ENCODE measurements at places on chromosomes 6 and 20. TPM values are rescaled to one million over a fixed set of nuclear protein-coding genes. Genes with fewer than 3 reads are reported as not detected.

Gene WFDC11
- total RNA-seq = not detected

DNA sequence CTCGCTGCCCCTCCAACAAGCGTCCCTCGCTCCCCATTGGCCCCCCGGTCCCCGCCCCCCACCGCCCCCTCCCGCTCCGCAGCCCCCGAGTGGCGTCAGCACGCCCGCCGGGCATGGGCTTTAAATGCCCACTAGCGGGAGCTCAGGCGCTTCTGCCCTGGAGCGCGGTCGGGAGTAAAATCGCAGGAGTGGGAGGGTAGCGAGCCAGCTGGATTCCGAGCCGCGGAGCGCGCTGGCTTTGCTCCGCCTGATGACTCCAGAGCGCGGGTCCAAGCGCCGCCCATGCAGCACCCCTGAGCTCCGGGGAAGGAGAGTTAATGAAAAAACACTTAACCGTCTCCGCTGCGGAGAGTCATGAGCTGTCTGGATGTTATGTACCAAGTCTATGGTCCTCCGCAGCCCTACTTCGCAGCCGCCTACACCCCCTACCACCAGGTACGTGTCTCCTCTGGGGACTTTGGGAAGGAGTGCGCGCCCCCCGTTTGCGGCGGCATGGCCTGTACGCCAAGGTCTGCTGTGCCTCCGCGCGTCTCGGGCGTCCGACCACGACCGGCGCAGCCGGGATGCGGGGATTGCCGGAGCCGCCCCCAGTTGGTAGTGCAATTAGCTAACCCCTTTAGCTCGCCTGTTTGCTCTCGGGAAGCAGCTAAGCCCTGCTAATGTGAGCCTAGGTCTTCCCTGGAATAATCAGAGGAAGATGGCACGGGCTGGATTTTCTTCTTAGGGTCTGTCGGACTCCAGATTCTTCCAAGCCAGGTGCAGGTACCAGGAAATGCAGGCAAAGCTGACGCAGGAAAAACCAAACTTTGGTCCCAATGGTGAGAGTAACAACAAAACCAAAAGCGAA is at the start of gene VGLL2:
VGLL2 (plus strand) TSS at position 149 of the 847 bp plus-strand sequence; CDS start at position 355, 206 bp downstream.
- DNase-seq = no peak

- no peak for DNase-seq
Measured at GRCh38 chr20:3577366-3577765, 85.8 kb downstream of the GFRA4 start.

Gene ISM1
- 1.0 TPM for total RNA-seq

- no peak for DNase-seq
Measured at GRCh38 chr20:38157635-38158495, 7.2 kb downstream of the TGM2 start.

DNA sequence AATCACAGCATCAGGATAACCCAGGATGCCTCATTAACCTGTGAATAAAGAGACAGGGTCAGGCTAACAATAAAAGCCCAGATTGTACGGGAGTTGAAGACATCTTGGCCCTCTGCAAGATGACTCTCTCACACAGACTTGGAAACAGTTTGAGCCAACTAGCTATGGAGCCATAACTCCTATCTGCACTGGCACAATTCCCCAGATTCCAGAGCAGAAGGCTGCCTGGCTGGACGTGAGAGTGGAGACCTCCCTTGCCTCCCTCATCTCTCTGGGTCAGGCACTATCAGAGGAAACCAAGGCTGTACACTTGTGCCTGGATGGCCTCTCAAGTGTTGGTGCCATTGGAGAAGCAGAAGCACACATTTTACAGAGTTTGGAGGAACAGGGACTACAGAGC is 312.6 kb downstream of the THBS2 start:
- DNase-seq = no peak

GRCh38 chr6:96610019-96610418 is 47.1 kb downstream of the FHL5 start:
- DNase-seq = no peak

DNA sequence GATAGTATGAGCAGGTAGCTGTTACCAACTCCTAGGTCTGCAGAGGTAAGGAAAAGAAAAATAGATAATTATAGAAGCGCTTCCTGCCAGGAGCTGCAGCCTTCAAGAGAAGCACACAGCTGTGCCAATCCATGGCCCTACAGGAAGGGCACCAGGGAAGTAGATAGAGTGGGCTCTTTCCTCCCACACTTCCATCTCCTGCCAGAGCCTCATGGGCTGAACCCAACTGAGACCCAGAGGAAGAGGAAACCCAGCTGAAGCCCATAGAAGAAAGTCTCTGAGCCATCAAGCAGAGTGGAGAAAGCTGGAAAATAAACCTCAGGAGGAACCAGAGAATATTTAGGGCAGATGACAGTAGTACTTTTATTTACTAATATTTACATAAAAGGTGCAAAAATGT is 146.7 kb upstream of the ATXN1 start:
- no peak for DNase-seq

- no peak for DNase-seq
Measured at GRCh38 chr6:159169557-159170332, 545 bp downstream of the FNDC1 start.

DNA sequence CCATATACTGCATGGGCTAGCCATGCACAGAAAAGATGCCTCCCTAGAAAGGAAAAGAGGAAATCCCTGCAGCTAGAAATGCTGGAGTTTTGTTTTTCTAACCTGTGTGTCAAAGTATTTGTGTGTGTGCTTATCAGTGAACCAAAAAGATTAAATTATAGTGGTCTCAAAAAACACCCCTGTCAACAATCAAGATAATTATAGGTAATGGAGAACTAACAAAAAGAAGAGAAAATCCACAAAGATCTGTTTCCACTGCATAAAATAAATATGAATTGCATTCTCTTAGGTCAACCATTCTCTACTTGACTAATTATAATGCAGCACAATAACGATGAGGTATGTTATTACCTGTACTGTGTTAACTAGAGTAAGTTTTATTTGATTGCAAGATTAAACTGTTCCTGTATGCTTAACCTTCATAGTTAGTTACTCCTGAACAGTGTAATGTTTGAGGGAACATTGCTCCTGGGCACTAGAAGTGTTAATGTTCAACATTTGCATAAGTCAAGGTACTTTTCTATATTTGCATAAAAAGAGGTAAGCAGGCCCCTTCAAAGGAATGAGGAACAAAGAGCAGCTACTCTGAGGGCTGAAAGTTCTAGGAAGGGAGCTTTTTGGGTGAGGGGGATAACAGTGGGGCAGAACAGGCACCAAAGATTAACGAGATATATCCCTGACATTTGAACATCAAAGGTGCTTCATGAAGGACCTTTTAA is 212.1 kb downstream of the BTBD9 start:
- no peak for DNase-seq

Gene MTFR2
- total RNA-seq = not detected

DNA sequence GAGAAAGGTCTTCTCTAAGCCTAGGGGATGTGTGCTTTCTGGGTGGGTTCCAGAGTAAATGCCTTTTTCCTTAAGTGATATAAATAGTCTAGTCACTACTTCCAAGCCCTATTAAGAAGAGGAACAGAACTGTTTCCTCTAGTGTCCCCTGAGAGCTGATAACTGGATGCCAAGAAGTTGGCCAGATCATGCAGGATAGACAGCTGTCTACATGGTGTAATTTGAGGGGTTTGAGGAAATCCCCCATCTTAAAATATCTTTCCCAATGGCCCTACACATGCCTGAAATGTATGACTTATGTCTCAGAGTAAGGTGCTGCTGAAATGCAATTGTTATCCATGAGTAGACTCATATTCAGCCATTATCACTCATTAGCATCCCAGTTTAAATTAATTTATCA is 20.2 kb upstream of the PIM1 start:
- DNase-seq = no peak

DNA sequence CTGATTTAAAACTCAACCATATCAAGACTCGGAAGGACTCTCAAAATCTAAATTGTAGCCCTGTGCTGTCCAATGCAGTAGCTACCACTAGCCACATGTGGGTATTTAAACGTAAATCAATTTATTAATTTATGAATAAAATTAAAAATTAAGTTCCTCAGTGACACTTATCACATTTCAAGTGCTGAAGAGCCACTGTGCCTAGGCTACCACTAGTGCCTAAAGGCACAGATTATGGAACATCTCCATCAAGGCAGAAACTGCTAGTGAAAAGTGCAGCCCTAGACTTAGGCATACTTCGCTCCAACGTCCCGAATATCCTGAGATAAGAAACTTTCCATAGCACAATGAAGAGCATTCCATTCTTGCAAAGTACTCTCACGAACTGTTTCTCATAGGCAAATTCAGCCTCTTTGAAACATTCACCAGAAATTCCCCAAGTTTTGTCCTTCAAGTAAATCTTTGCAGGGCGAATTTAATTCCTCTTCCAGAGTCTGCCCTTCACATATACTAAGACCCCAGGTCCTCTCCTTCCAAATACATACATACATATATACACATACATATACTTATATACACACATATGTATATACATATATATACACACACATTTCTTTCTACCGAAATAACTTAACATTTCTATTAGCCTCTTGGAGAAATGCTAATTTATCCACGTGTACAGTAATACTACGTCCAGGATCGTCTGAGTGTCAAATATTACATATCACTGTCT is 1.3 kb downstream of the SUPT3H start:
- DNase-seq = no peak

- DNase-seq = no peak
Measured at GRCh38 chr6:69868252-69868804, 2.0 kb downstream of the COL19A1 start.

GRCh38 chr6:89928604-89929003 is 34.3 kb downstream of the GJA10 start:
- DNase-seq = no peak

DNA sequence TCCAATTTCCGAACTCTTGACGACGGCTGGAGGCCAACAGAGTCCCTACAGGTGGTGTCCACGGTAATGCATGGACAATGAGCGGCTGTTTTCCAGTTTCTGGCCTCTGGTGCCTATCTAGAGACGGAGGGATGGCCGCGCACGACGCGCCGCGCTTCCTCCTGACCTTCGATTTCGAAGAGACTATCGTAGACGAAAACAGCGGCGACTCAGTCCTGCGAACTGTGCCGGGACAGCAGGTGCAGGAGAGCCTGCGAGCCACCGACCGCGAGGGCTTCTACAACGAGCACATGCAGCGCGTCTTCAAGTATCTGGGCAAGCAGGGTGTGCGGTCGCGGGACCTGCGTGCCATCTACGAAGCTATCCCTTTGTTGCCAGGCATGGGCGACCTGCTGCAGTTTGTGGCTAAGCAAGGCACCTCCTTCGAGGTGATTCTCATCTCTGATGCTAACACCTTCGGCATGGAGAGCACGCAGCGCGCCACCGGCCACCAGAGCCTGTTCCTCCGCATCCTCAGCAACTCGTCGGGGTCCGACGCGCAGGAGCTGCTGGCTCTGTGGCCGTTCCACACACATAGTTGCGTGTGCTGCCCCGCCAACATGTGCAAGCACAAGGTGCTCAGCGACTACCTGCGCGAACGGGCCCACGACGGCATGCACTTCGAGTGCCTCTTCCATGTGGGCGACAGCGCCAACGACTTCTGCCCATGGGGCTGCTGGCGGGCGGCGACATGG is 169.4 kb downstream of the CDK19 start:
- DNase-seq = no peak

DNA sequence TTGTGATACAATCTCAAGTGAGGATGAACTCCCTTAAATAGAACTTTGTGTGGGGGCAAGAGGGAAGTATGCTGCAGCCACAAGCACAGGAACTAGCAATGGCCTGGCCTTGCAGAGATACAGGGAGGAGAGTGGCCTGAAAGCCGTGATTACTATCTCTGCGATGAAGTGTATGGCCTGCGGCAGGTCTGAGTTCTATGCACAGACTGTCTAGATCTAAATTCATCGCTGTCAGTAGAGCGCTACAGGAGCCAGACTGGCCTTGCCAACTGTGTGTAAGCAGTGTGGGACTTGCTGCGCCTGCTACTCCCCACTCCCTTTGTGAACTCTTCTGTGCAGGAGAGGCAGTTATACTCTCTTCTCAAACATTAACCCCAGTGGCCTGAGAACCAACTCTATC is 997.0 kb downstream of the GRIK2 start:
- no peak for DNase-seq

- no peak for DNase-seq
Measured at GRCh38 chr20:1427457-1428054, 34.7 kb upstream of the FKBP1A start.

DNA sequence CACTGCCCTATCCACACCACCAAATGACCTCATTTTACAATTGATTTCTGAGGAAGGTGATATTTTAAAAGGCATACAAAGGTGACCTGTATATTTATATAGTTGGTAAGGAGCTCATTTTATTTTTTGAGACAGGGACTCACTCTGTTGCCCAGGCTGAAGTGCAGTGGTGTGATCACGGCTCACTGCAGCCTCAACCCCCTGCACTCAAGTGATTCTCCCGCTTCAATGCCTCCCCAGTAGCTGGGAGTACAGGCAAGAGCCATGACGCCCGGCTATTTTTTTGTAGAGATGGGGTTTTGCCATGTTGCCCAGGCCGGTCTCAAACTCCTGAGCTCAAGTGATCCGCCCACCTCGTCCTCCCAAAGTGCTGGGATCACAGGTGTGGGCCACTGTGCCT is 13.0 kb downstream of the NCOA5 start:
- no peak for DNase-seq

- no peak for DNase-seq
Measured at GRCh38 chr6:40907198-40907701, 131.8 kb downstream of the UNC5CL start.

GRCh38 chr6:145276756-145277155 is 458.6 kb downstream of the EPM2A start:
- no peak for DNase-seq

DNA sequence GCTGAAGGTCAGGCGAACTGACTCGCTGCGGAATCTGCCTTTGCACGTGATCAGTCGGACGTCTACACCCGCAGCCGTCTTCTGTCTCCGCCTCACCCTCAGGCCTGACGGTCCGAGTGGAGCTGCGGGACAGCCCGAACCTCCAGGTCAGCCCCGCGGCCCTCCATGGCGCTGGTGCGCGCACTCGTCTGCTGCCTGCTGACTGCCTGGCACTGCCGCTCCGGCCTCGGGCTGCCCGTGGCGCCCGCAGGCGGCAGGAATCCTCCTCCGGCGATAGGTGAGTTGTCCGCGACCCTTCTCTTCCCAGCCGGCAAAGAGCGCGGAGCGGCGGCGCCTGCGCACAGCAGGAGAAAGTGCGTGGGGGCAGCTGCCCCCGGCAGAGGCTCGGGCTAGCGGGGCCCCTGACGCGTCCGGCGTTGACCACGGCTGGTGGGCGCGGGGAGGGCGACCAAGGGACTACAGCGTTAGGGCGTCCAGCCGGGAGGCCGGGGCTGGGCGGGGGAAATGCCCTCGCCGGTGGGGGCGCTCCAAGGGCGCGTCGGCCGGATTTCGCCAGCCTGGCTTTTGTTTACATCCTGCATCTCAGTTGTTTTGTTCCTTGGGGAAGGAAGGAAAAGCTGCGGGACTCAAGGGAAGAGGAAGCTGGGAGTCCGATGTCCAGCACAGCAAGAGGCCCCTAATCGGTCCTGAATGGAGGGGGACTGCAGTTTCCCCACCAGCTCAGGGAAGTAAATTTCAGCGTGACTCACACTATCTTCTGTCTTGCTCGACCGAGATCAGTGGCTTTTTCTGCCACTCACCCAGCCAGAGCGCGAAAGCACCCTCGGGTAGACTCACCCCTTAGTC is at the start of gene SMPDL3A:
SMPDL3A (plus strand) TSS at position 77 of the 846 bp plus-strand sequence; CDS start at position 166, 89 bp downstream.
- peak; percentile 91 for DNase-seq

Gene SLC52A3
- 2.8 TPM for total RNA-seq

- no peak for DNase-seq
Measured at GRCh38 chr6:50030350-50030749, 8.6 kb upstream of the DEFB110 start.

Gene CST4
- total RNA-seq = not detected

Gene SLC2A4RG
- 67.8 TPM for total RNA-seq

GRCh38 chr6:5278047-5278446 is 16.7 kb downstream of the FARS2 start:
- no peak for DNase-seq

Data from cardiac septum (tissue), 1 donor.